Epithelial cell of proximal tubule (primary cell): ENCODE measurements at places on chromosomes 7 and 10. TPM values are rescaled to one million over a fixed set of nuclear protein-coding genes. Genes with fewer than 3 reads are reported as not detected.

The SSBP1 gene
- total RNA-seq = 246 and 313 TPM in 2 replicates

DNA sequence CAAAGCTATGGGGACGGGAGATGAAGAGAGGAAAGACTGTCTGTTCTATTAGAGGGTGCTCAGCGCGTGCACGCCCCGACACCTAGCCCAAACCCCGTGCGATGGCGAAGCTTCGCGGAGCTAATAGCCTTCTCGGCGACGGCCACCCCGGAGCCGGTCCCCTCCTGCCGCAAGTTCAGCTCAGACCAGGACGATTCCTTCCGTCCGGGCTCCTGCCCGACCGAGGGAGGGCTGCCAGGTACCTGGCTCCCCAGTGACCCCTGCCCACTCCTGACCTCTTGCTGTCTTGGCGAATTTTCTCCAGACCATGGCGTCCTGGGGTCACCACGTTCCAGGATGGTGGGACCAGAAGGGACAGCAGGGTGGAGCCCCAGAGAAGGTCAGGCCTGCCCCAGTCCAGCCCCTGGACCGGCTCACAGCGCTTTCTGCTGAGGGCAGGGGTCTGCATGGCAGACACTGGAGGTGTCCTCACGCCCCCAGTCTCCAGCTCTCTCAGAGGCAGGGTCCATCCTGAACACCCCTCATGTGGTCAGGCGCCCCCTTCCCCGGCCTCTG is 36.7 kb downstream of the UNCX start:
- no peak for DNase-seq

The DNAH11 gene
- total RNA-seq = 0.07 and 2.8 TPM in 2 replicates

The TACR2 gene
- 0.23 TPM in 1 of 2 replicates, not detected in the other for total RNA-seq

The HOXA3 gene
- total RNA-seq = 14.4 and 33.2 TPM in 2 replicates

The TRIM73 gene
- 0.14 and 0.58 TPM in 2 replicates for total RNA-seq

DNA sequence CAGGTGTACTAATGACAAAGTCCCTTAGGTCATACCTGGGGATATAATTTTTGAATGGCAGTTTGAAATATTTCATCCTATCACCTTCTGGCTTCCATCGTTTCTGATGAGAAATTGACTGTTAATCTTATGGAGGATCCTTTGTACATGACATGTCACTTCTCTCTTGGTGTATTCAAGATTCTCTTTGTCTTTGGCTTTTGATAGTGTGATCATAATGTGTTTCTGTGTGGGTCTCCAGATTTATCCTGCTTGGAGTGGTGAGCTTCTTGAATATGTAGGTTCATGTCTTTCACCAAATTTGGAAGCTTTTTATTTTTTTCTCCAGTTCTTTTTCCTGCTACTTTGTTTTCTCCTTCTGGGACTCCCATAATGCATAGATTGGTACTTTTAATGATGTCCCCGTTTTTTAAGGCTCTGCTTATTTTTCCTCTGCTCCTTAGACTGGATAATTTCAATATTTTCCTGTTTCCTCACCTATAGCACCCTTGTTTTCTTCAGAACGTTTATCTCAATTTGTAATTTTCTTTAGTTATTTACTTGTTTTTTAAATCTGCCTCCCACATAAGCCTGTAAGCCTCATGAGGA is 4.4 kb downstream of the RBM33 start:
- DNase-seq = no peak

DNA sequence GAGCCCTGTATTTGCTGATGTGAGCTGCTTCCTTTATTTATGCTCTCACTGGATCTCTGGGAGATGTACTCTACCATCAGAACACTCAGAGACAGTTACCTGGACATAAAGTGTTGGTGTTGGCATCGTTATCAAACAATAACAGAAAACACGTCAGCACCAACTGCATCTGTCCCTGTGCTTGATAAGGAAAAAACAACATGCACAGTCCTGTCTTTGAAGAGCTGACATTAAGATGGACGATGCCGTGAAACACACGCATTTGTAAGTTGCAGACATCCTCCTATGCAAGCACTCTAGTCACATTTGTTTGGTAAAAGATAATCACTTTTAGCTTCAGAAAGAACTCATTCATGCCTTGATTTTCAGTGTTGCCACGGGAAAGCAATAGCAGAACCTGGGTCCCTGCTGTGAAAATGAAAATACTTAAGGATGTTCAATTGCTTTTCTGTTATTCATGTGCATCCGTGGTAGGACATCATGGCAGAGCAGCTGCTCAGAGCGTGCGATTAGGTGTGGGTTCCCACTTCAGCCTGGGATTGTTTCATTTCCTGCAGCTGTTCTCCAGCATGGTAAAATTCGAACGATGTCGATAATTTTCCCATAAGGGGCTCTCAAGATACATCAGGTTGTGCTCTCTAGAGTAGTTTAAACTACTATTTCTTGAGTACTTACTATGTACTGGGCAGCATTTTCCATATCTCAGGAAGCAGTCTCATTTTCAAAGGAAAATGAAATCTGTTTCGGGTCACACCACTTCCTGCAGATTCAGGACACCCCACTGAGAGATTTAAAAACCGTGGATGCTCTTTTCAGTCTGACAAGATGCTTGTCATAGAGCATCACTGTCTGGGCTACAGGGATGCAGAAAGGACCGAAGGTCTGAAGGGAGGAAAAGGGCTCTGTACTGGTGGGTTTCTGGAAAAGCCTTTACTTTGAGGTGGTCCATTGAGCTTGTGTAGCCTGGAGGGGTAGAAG is 248.7 kb downstream of the CAMK1D start:
- DNase-seq = no peak
